Fibroblast of the aortic adventitia (primary cell): ENCODE measurements at places on chromosomes 2 and 18. TPM values are rescaled to one million over a fixed set of nuclear protein-coding genes. Genes with fewer than 3 reads are reported as not detected.

Gene ASPRV1
- 0.54 TPM in 1 of 2 replicates, not detected in the other for total RNA-seq

Gene TMEFF2
- 4.7 and 9.4 TPM in 2 replicates for total RNA-seq

Gene IL36RN
- total RNA-seq: not detected in 2 replicates

DNA sequence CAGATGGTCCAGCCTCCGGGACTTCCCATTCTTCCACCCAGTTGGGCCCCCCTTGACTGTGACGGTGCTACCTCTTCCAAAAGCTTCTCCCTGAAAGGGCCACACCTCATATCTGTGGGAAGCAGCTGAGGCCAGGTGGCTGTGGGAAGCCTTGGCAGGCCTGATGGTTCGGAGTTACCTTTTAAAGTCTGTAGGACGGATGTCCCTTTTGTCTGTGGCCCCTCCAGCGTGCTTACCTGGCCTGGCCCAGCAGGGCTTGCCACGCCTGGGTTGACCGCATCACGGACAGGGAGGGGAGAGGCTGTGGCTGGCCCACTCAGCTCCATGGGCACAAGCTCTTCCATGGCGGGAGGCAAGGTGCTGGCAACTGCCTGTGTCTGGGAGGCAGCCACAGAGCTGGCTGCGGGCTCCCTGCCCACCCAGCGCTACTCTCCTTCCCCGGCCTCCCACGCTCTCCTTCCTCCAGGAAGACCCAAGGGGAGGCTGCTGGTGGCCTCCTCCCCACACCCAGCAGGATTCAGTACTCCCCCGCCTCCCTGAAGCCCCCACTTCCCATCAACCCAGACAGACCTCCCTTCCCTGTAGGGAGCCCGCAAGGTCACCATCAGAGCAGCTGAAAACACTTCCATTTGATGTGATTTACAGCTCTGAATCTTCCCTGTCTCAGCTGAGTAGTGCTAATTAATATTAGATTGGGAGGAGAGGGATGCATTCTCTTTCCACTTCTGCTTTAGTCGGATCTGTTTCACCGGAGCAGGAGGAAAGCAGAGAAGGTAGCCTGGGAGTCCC lies 52.8 kb downstream of the EDAR start:
- DNase-seq: no peak

DNA sequence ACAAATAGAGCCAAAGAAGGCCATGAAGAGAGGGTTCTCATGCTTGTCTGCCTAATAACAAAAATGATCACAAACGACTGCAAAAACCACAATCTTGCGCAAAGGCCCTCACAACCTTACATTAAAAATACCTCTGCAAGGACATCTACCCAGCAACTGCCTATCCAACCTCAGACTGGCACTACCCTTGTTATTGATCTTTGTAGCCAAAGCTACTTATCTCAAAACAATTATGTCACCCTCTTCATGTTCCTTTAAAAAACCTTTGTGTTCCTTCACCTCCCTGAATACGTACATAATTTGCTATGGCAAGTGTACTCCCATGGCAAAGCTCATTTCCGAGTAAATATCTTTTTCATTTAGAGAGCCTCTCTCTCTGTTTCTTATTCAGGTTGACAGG lies 44.1 kb downstream of the TMEM163 start:
- DNase-seq: no peak

Gene ZNF519
- total RNA-seq: 11.5 TPM in 2 replicates

DNA sequence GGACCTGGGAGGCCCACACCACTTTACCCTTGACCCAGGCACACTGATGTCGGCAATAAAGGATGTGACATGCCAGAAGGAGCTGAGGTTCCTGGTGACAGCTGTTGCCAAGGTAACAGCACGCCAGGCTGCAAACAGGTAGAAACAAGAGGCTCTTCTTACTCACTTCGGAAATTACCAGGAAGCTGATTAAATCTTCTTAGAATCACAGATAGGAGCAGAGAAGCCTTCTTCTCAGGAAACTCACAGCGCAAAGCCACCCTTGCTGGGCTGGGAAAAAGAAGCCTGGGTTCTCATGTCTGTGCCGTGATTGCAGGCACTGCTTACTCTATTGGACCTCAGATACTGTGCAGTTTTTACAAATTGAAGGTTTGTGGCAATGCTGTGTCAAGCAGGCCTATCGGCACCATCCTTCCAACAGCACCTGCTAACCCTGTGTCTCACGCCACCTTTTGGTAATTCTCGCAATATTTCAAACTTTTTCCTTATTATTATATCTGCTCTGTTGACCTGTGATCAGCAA lies 61.0 kb upstream of the TAF1B start:
- peak; percentile 21 for DNase-seq

Gene CD8B2
- not detected in 2 replicates for total RNA-seq

Gene CFAP65
- not detected in 2 replicates for total RNA-seq

GRCh38 chr2:85628658-85629057 lies 12.7 kb downstream of the USP39 start:
- no peak for DNase-seq

- no peak for DNase-seq
Observed at GRCh38 chr2:140701726-140702125, 1429.1 kb downstream of the LRP1B start.

DNA sequence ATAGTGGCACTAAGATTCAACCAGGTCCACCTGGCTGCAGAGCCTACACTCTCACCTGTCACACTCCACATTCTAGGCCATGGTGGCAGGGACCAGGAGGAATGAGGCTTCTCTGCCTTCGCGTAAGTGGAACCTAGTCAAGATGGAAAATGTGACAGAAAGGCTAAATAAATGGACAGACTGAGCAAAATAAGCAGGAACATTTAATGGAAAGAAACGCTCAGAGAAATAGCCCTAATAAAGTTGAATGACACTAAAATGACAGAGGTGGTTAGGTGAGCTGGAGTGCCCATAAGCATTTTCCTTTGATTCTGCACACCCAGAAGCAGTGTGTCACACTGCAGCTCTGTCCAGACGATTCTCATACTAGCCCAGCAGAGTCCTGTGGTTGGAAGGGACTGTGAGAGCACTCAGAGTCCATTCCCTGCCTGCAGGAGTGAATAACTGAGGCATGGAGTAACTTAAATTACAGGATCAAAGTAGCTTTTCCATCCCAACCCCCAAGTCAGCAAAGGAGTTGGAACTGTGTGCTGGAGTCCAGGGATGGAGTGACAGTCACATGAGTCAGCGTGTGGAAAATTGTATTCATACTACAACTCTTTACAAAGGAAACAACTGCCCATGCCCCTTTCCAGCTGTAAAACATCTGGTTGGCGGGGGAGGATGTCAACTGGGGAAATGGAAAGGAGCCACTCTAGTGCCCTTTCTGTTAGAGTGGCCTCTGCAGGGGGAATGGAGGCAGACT lies 105.4 kb upstream of the LGALSL start:
- peak; percentile 53 for DNase-seq

DNA sequence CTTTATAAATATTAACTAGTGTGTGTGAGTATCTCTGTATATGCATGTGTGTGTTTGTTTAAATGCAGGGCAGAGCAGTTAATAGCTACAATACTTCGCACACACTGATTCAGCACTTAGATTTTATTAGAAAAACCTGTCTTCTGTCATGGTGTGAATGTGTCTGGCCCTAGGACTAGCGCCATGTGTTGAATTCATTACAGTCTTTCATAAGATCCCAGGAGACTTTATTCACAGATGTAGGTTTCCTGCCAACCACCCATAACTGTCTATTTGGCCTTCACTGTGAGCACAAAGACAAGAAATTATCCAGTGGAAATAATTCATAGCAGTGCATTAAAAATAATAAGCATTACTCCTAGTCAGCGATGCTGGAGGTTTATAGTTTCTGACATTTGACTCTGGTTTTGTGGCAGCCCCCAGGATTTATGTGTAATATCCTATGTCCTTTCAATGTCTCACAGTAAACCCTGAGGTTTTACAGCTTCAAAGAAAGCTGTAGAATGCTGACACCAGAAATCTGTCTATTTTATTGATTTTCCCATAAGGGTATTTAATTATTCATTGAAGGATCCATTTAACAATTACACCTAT lies 93.9 kb downstream of the ZNF804A start:
- DNase-seq: peak; percentile 80

GRCh38 chr2:234095301-234095700 lies 44.8 kb downstream of the SPP2 start:
- DNase-seq: no peak

GRCh38 chr2:96308248-96308647 lies 2.9 kb upstream of the SNRNP200 start:
- no peak for DNase-seq

Gene MTCL1
- total RNA-seq: 54.9 and 60.6 TPM in 2 replicates

DNA sequence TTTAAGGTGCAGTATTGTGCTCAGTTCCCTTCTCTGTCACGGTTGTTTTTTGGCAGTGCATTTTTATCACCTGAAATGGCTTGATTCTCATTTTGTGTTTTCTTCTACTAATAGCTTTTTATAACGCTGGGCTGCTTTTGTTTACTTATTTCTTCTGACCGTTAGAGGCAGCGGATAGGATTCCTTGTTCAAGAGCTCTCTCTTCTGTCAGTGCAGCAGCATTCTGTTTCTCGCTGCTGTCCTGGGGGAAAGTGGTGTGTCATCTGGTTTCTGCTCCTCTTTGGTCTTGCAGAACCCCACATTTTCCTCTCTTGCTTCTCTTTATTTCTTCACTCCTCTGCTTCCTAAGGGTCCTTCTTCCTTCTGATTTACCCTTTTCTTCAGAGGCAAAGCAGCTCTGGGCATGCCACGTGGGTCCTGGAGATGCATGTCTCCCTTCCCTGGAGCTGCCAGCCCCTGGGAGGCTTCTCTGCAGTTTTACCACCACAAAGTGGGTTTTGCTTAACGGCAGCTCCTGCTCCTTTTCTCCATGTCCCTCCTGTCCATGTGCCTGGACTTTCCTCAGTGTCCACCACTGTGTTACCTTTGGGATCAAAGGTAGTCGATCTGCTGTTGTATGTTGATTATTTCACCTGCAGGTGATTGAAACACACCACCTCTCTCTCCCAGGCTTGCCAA lies 47.3 kb upstream of the SNTG2 start:
- no peak for DNase-seq

GRCh38 chr2:40242315-40242714 lies 209.6 kb downstream of the SLC8A1 start:
- DNase-seq: no peak

- DNase-seq: no peak
Observed at GRCh38 chr18:73835656-73836364, 311.8 kb downstream of the FBXO15 start.

GRCh38 chr18:48090702-48091101 lies 160.2 kb upstream of the SMAD2 start:
- no peak for DNase-seq

DNA sequence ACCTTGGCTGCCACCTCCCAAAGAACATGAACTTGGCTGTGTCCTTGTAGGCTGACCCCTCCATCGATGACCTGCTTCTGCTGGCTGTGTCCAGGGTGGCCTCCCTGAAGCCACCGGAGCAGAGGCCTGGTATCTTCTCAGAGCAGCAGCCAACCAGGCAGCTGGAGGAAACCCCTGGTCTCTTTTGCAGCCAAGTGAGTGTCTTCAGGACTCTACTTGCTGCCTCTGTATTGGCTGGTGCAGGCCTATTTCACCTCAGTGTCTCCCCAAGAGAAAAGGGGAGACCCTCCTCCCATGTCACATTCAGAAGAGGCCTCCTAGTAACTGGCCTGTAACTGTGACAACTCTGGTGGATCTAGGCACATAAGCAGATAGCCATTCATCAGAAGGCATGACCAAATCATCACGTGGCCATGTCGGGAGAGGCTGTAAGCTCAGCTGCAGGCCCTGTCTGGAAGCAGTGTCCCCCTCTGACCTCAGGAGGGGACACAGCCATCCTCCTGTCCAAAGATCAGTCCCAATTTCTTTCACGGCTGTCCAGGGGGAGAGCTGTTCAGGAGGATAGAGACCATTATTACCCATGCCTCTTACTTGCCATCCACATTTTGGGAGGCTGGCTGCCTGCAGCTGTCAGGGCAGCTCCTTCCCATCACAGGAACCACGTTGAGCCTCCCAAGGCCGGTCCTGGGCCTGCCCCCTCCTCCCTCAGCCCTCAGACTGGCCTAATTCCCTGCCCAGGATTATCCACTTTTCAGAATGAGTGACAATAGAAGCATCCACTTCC lies 20.9 kb upstream of the ROCK2 start:
- DNase-seq: no peak

Gene PCARE
- total RNA-seq: under 0.01 and 0.08 TPM in 2 replicates

- no peak for DNase-seq
Observed at GRCh38 chr2:143371616-143372015, 242.4 kb downstream of the ARHGAP15 start.

Gene GPR39
- 0.41 and 12.7 TPM in 2 replicates for total RNA-seq

- DNase-seq: no peak
Observed at GRCh38 chr2:105847056-105847455, 102.3 kb downstream of the NCK2 start.

DNA sequence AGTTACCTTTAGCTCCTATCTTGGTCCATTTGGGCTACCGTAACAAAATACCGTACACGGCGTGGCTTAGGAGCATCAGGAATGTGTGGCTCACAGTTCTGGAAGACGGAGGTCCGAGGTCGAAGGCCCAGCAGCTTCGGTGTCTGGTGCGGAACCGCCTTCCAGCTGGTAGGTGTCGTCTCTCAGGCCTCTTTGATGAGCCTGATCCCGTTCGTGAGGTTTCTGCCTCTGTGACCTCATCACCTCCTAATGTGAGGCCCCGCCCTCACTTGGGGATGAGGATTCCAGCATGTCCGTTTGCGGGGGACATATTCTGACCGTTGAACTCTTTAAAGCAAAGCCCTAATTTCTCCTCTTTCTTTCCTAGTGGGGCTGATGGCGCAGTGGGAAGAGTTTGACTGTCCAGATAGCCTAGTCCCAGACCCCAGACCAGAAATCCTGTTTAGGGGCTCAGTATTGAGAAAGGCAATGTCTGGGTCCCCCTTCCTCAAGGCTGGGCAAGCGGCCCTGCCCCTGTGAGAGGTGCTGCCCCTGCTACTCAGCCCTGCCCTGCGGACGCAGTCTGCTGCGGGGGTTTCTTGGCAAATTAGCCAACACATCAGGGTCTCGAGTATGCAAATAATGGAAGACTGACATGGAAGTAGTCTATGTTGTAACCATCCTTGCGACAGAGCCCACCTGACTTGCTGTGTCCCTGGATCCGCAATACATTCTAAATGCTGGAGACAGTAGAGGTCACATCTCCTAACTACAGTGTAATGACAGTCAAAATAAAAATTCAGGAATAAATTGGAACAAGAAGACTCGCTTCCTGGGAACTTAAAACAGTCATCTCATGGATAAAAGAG lies 128.0 kb downstream of the ASB1 start:
- no peak for DNase-seq

DNA sequence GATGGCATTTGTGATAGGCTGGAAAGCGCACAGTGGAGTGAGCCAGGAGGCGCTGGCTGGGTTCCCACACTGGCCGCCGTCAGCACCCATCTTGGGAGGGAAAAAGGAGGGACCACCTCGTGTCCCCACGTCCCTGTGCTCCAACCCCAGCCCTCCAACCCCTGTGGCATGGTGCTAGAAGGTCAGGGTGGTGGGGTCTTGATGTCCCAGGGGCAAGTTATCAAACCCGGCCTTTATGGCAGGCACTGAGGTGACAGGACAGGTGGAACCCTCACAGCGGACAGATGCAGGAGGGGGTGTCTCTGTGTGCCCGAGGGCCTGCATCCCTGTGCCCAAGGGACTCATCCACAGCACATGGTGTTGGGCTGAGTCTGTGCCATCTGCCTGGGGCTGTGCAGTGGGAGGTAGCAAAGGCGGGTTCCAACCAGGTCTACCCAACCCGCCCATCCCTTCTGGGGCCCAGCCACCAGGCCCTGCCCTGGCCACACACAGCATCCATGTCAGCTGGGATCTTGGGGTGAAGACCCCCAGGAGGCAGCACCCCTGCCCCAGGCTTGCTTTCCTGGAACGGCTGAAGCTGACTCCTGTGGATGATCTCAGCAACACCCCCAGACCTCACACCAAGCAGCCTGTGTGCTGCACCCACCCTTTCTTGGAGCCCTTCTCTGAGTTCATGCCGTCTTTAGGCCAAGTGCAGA lies 246.1 kb downstream of the NDUFA10 start:
- no peak for DNase-seq

GRCh38 chr2:175606010-175606841 lies 395.8 kb downstream of the LNPK start:
- DNase-seq: no peak

- DNase-seq: no peak
Observed at GRCh38 chr2:25286025-25286400, 55.7 kb downstream of the DNMT3A start.
